Activated CD4-positive, alpha-beta T cell treated with anti-CD3 and anti-CD28 coated beads for 36 hours (primary cell): ENCODE measurements at places on chromosomes 5 and 9. TPM values are rescaled to one million over a fixed set of nuclear protein-coding genes. Genes with fewer than 3 reads are reported as not detected.

- no peak for DNase-seq
Observed at GRCh38 chr5:62132276-62132675, 173.7 kb upstream of the KIF2A start.

DNA sequence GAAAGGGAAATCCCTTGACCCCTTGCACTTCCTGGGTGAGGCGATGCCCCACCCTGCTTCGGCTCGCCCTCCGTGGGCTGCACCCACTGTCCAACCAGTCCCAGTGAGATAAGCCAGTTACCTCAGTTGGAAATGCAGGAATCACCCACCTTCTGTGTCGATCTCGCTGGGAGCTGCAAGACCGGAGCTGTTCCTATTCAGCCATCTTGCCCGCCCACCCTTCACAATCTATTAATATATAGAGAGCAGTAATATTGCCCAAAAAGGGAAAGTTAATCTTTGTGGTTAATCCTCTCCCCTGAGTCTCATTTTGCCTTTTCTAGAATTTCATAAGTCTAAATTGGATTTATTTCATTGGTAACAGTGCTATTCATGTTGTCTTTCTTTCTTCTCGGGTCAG lies 16.4 kb downstream of the SRD5A1 start:
- no peak for DNase-seq

GRCh38 chr5:93654676-93655075 lies 71.7 kb downstream of the NR2F1 start:
- DNase-seq: no peak

Gene JADE2
- 68.0 TPM for total RNA-seq

DNA sequence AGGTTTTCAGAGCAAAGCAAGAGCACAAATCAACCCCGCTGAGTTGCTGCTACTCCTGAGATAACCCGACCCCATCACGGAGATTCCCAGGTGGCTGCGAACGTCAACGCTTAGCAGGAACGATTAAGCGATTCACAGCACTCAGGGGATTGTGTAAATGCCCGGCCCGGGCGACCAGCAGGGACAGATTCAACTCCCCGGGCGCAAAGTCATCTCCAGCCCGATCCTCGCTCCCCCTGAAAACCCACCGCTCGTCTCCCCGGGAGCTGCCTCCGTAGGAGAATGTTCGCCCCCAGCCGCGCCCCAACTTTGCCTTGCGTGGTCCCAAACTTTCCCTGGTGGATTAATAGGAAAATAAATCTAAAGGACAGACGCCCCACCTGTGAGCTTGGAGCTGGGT lies 685 bp downstream of the SLC24A2 start:
- DNase-seq: no peak

DNA sequence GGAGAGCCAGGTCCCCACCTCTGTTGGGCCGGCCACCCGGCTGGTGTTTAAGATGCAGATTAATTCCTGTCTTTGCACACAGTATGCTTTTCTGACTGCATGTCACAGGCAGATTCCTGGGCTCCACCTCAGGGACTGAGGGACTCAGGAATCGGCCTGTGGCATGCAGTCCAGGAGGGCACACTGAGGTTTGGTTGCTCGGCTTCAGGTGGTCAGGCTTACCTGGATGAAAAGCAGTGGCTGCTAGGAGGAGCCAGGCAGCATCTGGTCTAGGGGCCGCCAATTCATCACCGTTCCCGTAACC lies 1.1 kb downstream of the WDR5 start:
- no peak for DNase-seq

DNA sequence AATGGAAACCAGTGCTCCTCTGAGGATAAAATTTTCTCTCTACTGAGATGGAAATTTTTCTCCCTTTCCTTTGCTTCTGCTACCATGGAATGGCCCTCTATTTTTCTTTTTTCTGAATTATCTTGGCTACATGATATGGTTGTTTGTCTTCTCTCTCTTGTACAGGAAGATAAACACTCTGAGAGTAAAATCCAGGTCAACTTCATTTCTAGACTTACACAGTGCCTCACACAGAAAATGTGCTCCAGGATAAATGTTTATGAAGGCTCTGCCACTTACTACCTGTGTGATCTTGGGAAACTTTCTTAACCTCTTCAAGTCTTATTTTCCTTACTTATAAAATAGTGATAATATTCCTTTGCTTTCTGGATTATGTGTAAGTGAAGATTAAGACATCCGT lies 153.9 kb downstream of the PRELID2 start:
- DNase-seq: no peak

Gene CCDC192
- not detected for total RNA-seq

- no peak for DNase-seq
Observed at GRCh38 chr5:5752844-5753243, 330.4 kb downstream of the ICE1 start.

DNA sequence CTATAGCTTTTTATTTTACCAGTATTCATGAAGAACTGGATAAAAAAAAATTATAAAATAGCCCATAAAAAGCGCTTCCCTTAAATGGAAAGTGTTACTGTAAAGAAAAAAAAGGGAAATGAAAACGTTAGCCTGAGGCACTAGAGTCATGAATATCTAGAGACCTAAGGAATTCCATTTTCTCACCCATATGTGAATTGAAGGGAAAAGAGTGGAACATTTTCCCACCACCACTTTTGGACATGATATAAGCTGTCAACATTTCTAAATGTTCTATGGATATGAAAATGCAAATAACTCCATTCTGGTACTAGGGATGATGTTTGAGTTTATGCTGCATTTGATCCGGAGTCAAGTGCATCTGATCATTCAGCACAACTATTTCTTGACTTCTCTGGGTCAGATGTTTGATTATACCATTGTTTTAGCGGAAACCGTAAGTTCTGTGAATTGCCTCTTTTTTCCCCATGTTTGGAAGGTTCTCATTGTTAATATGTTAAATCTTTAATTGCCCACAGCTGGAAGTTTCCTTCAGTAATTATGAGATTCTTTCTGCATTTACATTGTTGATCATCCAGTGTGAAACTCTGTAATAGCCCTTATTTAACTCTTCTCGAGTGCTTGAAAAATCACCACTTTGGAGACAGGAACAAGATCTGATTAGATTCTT lies 467.4 kb upstream of the SEMA6A start:
- DNase-seq: no peak

Gene TAS2R1
- not detected for total RNA-seq

Gene F2RL2
- total RNA-seq: not detected

Gene SPINK6
- not detected for total RNA-seq

Gene PCDHA9
- not detected for total RNA-seq

Gene ARL14EPL
- not detected for total RNA-seq

DNA sequence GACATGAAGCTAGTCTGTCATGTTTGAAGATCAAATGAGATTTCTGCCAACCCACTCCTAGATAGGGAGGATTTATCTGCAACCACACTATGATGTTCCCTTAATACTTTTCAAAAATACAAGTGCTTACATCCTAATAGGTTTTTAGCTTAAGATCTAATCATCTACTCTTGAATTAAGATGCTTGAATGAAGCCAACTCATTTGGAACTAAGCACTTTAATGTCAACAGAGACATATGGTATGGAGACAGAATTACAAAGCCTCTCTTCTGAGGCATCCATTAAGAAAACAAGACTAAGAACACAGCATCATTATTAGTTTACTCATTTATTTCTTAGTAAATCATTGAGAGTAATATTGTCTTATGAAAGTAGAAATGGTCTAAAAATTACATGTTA lies 139.3 kb upstream of the NFIB start:
- no peak for DNase-seq

DNA sequence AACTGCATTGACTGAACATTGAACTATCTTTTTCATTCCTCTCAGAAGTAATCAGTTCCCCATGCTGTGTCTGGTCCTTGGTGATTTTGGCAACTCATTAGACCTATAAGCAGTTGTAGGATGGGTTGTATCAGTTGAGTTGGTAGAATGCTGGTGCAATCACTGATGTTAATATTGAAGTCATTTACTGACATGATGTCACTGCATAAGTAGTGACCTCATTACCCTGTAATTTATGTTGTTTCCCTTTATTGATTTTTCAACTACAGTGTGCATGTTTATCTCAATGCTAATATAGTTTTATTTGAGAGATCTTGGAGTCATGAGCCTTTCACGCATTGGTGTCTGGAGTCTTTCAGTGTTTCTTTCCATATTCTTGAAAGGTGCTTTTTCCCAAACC lies 275.0 kb downstream of the SPATA31D1 start:
- no peak for DNase-seq
